NCI-H69 (cell line): ENCODE measurements at places on chromosomes 5 and 9.

DNA sequence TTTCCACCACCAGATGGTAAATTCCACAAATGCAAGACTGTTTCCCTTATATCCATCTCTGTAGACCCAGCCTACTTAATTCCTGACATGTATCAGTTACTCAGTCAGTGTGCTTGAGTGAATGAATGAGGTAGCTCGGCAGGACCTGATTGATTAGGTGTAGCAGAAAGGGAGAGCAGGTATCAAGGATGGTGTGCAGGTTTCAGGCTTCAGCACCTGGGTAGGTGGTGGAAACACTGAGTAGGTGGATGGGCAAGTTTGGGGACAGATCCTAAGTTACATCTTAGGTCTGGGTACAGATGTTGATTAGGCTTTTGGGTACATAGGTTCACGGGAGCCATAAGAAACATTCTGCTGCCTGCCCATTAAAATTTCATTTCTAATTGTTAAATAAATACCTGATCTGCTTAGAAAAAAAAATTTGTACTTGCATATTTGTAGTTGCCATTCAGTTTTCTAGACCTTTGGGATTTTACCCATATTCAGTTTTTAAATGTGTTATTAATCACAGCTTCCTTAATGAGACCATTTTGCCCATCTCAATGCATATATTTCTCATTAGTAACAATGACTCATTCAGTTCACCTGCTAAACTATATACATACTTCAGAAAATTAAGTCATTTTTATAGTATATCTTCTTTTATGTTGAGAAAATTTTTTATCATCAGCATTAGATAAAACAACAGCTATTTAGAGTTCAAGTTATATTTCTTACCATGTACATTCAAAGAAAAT, 111.8 kb downstream of the INIP start:
- DNase-seq = no peak

GRCh38 chr9:126303488-126303887, 23.1 kb upstream of the MVB12B start:
- no peak for DNase-seq

DNA sequence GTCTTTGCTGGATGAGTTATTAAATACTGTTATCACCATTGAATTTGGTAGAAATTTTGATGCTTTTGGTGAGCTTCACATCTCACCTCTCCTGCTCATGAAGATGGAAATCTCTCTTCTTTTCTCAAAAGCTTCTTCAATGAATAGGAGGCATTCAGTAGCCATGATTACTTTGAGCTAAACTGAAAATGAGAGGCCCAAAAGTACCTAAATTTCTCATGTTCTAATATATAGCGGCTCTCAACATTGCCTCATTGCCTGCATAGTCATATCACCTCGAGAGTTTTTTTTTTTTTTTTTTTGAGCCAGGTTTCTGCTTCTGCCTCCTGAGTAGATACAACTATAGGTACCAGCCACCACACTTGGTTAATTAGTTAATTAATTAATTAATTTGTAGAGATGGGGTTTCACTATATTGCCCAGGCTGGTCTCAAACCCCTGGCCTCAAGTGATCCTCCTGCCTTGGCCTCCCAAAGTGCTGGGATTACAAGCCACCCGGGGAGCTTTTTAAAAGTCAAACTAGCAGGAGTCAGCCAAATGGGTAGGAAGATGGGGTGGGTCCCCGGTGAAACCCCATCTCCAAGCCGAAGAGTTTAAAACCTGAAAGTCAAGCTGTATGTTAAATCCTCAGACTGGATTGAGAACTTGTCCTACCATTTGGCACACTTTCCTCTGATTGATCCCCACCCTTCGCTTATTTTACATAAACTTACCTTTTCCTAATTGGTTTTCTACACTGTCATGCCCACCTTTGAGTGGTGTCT, 169.0 kb downstream of the DOCK2 start:
- no peak for DNase-seq

- DNase-seq = no peak
Observed at GRCh38 chr9:77403239-77403638, 225.9 kb downstream of the VPS13A start.

DNA sequence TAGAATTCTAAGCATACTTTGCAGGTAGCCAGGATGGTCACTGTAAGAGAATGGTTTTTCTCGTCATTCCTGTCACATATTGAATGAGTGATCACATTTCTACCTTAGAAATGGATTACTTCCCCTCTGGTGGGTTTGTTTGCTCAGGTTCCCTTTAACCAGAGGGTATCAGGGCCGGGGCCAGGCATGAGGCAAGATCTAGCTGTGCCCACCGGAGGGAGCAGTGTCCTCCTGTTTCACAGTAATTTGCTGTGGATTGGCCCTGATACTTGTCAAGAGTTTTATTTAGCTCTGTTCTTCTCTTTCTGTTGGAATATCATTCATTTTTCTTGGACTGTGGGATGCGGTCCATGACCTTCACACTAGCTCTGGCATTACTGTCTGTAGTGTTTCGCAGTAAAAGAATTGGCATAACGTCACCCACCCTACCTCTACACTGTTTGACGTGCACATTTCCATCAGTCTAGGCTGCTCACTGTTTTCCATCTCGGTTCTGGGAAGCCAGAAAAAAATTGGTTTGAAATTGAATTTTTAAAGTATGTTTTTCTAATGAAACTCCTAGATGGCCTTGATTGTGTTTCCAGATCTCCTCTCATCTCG, 42.4 kb upstream of the ZBED3 start:
- DNase-seq = peak; percentile 83

GRCh38 chr5:177316005-177316404, 4.3 kb upstream of the MXD3 start:
- DNase-seq = no peak

DNA sequence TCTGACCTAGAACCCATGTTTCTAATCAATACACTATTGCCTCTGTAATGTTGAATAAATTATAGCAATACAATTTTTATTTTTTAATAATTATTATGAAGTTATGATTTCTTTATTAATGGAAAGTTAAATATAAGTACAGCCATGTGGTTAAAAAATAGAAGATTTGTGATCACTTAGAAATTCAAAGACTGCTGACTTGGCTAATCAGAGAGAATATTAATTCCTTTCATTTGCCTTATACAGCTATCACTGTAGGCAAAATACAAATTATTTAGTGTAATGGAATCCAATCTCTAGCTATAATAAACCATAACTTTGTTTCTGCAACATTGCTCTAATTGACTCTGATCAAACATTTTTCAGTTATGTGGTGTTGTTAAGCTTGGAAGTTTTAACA, 255.0 kb upstream of the TAS2R1 start:
- no peak for DNase-seq

DNA sequence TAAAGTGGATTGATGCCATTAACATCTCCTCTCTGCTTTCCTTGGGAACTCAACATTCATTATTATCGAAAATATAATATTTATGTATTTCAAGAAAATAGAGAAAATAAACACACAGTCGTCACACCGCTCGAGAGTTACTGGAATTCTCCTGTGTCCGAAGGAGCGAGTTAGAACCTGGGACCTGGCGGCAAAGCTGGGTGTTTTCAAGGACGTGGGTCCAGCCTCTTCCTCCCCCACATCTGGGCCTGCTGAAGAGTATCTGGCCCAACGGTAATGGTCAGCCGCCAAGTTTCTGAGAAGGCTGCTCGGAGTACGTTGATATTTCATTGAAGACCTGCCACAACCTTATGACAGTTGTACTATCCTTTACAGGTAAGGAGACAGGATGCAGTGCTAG, 47.9 kb downstream of the IRX2 start:
- DNase-seq = no peak

DNA sequence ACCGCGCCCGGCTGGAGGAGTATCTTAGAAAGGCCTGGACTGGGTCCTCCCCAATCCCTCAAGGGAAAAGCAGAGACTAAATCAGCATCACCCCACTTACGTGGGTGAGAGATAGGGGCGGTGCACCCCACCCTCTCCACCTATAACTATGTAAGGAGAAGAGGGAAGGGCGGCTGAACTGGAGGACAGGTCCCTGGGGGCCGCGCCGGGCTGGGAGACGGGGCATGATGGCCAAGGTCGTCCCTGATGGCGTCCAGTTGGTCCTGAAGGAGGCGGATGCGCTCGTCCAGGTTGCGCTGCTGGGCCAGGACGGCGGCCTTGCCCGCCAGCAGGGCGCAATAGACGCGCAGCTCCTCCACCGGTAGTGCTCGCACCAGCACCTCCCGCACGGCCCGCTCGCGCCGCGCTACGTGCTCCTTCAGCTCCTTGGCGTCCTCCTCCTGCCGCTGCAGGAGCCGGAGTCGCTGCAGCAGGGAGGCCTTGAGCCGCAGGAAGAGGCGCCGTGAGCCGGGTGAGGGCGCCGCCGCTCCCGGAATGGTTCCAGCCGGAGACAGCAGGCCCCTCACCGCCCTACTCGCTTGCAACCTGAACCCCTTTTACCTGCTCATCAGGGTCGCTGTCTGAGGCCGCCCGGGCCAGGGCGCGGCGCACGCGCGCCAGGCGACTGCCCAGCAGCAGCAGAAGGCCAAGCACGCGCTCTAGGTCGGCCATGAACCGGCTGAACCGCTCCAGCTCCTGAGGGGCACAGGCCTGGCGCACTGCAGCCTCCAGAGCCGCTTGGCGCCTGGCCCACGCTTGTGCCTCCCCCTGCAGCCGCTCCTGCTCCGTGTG, 7.6 kb downstream of the SHROOM1 start:
- DNase-seq = peak; percentile 73

GRCh38 chr9:3018071-3018470, 174.2 kb upstream of the PUM3 start:
- peak; percentile 96 for DNase-seq

DNA sequence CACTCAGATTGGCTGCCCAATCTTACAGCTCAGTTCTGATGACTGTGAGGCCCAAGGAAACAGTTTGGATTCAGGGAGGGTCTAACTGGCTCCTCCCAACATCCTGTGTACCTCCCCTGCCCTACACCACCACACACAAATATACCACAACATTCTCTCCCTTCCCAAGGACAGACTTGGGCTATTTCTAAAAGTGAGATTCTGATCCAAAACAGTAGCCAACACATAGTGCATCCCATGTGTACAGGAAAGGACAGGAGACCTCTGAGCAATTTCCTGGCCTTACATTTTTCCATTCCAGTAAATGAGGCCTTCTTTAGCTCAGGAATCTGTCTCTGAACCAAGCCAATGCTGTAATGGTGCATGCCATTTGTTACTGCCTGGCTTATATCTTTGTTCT, 20.8 kb downstream of the ZNF366 start:
- DNase-seq = no peak

DNA sequence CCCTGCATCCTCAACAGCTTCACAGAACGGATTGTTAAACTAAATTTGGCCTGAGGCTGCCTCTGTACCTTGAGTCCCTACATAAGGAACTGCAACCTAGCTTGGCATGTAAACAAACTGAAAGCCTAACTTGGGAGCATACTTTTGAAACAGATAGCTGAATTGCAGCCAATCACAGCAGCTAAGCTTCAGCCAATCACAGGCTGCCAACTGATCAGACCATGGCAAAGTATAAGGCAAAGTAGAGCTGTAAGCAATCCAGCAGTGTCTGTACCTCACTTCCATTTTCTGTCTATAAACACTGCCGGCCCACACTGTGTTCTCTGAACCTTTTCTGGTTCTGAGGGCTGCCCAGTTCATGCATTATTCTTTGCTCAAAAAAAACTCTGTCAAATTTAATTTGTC, 8.9 kb upstream of the ZNF483 start:
- peak; percentile 19 for DNase-seq

DNA sequence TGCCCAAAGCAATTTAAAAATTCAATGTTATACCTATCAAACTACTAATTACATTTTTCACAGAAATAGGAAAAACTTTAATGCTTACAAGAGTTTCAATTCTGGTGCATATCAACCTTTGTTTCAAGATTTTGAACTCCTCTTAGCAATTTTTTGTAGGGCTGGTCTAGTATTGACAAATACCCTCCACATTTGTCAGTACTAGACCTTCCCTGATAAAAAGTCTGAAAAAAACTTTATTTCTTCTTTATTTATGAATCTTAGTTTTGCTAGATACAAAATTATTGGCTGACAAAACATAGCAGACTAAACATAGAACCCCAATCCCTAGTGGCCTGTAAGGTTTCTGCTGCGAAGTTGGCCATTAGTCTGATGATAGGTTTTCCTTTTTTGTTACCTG, 1804.9 kb downstream of the EFNA5 start:
- DNase-seq = no peak

DNA sequence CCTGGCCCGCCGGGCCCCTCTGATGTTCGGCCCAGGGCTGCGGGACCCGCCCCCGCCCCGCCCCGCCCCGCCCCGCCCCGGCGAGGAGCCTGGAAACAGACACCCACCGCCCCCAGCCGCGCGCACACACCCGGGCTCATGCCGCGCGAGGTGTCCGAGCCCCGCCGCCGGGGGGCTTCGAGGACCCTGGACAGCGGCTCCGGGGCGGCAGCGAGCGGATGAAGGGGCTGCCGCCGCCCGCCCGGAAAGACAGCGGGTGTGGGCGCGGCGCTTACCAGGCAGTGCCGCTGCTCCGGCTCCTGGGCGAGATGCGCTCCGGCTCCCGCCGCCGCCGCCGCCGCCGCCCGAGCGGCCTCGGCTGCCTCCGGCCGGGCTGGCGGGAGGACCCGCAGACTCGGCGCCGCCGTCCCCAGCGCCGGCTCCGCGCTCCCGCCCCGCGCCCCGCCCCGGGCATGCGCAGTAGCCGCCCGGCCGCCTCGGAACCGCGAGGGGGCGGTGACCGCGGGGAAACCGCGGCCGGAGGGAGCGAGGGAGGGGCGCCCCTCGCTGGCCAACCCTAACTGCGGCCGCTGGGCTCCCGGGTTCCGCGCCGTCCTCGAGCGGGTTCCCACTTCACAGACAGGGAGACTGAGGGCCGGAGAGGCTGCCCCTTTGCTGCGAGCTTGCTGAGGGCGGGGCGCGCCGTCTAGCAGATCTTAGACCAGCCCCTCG, at the start of gene GPRIN1:
Gene GPRIN1 (minus strand): TSS at position 433 of the 711 bp plus-strand sequence. CDS start 10,322 bp downstream, outside the sequence.
- DNase-seq = peak; percentile 92

DNA sequence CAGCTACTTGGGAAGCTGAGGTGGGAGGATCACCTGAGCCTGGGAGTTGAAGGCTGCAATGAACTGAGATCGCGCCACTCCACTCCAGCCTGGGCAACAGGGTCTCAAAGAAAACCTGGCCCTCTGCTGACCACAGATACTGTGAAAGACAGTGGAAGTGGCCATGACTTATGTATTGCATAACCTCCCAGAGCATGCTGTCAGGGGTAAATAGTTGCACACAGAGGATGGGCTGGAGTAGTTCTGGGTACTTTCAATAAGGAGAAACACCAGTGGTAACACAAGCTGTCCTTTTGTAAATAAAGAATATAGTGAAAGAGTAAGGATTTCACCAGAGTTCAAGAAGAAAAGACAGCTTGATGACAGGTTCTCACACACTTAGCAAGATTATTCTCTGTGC, 1.8 kb downstream of the ACER2 start:
- no peak for DNase-seq
